ENCODE measurements at places on chromosomes 3 and 15.
A peak's percentile ranks its signal among the peaks of the same experiment; 100 is the strongest.

GRCh38 chr3:138347960-138348753, at the start of gene MRAS:
Gene MRAS, plus strand, starts transcription at chr3:138348579. Its CDS starts 24,305 bp downstream, at chr3:138372884.
- no peak for DNase-seq

- DNase-seq: no peak
These were observed 58.1 kb upstream of the USP3 start for GRCh38 chr15:63446255-63446654.

DNA sequence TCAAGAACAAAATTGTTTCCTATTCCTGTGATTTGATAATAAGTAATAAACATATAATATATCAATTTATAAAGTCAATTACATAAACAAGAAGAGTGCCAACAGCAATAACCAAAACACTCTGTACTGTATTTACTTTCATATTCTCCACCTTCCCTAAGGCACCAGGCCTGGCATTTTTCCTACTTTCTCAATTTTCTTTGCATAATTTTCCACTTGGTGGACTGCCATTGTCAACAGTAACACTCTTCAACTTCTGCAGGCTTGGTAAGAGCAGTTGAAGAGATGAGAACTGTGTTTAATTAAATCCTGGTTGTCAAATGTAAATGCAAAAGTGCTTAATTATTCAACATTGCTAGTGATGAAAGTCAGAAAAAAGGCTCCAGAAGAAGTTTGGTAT, 229.8 kb upstream of the PLSCR5 start:
- no peak for DNase-seq

DNA sequence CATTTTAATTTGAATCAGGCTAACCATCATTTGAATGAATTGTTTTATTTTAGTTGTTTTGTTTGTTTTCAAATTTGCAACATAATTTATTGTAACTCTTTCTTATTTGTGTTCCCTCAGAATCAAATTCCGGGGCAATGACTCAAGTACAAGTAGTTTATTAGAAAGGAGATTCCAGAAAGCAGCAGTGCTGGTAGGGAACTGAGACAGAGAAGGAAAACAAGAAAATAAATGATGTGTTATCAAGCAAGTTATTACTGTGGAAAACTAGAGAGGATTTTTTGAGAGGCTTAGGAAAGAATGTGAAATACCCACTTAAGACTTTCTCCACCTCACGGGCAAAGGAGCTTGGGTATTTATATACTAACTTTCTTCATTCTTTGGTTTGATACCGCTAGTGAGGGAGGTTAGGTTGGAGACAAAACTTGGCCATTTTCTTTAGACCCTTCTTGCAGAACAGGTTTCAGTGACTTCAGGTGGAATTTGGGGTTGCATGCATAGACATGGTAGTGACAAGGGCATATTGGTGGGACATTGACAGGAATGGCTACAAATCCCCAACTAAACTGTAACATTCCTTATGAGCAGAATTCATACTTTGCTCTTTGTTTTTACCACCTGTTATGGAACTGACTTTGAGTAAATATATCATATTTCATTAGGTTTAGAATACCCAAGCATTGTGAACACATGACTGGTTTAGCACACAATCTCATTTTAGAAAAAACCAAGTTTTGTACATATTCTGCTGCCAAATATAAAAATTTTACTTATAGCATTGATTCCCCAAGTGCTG, 254.3 kb downstream of the ZBBX start:
- DNase-seq: no peak

DNA sequence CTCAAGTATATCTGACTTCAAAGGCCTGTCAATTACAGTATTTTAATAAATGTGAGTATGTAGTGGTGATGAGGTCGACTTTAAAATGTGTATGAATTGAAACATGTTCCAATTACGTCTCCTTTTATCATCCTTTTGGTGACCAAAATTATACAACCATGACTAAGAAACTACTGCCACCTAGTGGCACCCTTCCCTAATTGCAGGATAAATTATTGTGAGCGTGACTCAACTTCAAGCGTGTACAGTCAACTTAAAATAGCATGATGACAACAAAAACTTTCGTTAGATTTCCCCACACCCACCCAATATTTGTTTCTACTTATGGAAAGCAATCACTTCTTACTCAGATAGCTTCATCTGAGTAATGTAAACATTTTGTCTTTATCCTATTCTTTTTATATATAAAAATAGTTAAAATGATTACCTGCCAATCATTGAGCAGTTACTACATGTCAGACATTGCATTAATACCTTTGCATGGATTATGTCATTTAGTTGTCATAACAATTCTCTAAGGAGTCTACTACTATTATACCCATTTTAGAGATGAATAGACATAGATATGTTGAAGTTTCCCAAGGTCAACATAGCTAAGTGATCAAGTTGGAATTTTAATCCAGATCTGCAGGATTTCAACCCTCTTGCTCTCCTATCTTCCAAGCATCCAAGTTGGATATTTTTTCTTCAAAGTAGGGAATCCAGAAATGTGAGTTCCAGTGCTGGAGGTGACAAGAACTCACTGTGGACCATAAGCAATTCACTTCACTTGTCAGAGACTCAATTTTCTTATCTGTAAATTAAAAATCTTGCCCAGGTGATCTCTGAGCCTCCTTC, 106.0 kb downstream of the MEX3B start:
- DNase-seq: no peak

- peak; percentile 68 for DNase-seq
These were observed 277.3 kb upstream of the NR2F2 start for GRCh38 chr15:96053031-96053780.

DNA sequence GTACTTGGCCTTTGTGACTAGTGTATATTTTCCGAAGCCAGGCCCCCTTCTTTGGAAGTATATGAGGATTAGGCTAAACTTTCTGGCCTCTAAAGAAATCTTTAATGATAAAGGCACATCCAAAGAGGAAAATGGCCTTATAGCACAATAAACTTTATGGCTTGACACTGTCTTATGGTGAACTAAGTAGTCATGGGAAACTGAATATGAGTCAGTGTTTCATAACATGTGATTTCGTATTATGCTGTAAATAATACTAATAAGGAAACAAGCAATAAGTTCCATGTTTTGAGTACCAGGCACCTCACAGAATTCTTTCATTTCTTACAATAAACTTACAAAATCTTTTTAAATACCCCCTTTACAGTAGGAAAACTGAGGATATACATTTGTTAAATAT, 8.2 kb downstream of the ZPLD1 start:
- DNase-seq: no peak

DNA sequence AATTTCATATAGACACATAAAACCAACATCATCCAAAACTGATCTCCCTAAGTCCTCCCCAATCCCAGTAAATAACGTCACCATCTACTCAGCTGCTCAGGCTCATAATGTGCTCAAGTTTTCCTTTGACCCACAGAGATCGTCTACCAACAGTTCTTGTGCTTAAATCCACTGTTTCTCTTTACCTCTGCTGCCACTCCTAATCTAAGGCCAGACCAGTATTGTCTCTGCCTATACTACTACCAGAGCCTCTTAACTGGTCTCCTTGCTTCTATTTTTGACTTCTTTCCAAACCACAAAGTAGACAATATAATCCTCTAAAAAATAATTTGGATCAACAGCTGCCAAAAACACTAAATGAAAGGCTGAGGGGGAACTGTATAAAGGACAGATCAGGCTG, 65.3 kb downstream of the CLASP2 start:
- no peak for DNase-seq

GRCh38 chr3:171441381-171441780, 18.8 kb downstream of the TNIK start:
- DNase-seq: no peak

DNA sequence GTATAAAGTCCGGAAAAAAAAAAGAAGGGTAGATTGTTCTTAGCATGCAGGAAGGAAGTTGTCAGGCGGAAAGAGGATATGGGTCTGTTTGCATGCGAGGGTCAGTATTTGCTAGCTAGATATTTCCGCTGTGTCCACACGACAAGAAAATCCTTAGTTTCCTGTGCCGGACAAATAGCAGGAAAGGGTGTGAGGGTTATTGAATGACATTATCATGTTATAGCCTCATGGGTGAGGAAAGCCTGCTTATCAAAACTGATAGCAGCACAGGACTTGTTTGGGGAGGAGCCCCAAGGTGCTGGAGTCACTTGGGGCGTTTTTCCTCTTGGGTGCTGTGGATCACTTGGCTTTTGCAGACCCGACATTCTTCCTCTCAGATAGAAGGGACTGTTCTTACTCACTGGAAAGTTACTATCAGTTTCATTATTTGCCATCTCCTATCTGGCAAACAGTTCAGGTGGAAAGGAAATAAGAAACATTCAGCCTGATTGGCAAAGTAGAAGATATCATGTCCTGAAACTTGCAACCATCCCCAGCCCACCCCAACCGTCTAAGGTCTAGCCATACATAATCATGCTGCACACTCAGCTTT, 127.2 kb upstream of the DPH6 start:
- DNase-seq: no peak

DNA sequence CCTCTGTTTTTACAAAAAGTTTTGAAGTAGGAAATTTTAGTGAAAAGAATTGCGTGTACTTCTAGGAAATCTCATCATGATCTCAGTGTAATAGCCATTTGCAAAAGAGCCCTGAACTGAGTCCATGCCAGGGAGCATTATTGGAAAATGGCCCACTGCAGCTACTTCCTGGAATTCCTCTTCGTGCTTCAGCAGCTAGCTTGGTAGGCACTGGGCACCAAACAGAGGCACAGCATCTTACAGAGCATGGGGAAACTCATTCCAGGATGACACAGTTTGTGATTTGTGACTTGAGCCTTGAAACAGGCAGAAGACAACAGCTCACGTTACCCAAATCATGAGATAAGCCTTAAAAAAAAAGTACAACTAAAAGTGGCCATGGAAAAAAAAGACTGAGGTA, 179.1 kb downstream of the WDR72 start:
- DNase-seq: no peak

DNA sequence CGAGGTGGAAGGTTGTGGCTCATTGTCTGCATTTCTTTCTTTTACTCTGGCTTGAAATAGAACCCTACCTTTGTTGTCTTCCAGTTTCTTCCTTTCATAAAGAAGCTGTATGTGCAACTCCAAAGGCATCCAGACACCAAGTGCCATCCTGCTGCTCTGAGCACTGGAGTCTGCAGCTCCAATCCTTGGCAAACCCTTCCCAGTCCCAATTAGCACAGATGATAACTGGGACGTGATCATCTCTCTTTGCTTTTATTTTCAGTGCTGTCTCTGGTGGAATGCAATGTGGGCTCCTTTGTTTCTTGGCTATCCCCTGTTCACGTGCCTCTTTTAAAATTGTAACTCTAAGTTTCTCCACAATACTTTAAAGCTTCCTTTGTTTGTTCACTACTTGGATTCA, 140.9 kb downstream of the AQP9 start:
- DNase-seq: no peak

- no peak for DNase-seq
These were observed 34.4 kb upstream of the SLC6A1 start for GRCh38 chr3:10957976-10958749.

GRCh38 chr15:47184003-47184907, 533.0 kb upstream of the SEMA6D start:
- DNase-seq: peak; percentile 57

GRCh38 chr3:34001022-34001421, 202.6 kb downstream of the PDCD6IP start:
- no peak for DNase-seq

DNA sequence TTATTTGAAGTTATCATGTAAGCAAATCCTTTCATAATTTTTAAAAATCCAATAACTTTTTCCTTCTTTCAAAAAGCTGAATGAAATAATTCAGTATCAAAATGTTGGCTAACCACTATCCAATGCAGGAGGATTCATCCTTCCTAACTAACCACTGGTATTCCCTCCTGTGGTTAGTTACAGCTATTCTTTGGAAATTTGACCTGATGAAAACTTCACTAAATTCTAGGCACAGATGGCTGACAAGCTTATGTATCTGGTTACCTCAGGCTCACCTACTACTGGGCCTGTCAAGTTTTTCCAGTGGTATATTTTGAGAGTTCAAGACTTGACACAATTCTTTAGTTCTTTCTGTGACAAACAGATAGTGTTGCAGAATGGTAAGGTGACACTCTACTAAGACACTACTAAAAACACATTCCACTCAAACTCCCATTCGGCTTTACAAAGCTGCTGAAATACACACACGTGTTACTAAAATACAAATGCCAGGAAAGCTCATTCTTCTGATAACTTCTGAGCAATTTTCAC, 15.8 kb downstream of the NPTN start:
- DNase-seq: no peak

- DNase-seq: no peak
These were observed 3.9 kb upstream of the BDH1 start for GRCh38 chr3:197559651-197560050.

GRCh38 chr15:96338766-96339618, 8.5 kb downstream of the NR2F2 start:
- DNase-seq: no peak

GRCh38 chr3:36403661-36404060, 23.4 kb downstream of the STAC start:
- DNase-seq: no peak

- no peak for DNase-seq
These were observed 63.0 kb downstream of the SLC6A6 start for GRCh38 chr3:14465425-14465824.

DNA sequence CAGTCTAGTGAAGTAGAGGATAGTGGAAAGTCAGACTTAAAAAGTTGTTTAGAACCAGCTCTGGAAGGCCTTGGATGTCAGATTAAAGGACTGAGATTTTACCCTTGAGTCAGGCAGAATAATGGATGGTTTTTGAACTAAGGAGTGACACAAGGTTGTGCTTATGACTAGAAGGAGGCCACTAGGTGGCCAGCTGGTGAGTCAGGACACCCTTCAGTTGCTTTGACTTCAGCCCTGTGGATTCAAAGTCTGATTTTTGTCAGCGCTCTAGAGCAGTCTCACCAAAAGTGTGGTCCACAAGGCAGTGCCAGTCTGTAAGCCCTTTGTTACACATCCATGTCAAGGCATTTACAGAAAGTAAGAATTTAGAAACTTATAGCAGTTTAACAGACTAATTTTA, 3.8 kb upstream of the GABPB1 start:
- DNase-seq: no peak

- no peak for DNase-seq
These were observed 33.1 kb downstream of the CMTM7 start for GRCh38 chr3:32424581-32425250.

GRCh38 chr3:3066378-3066777, 43.8 kb downstream of the IL5RA start:
- DNase-seq: no peak

Measured in RWPE2 (cell line).